ENCODE measurements at places on chromosomes 5 and 9.

- H3K36me3 ChIP-seq = no peaks in the 10 kb centered on the region
- no peak overlapping the region for H3K27ac ChIP-seq
- no peak overlapping the region for H3K4me3 ChIP-seq
- H3K4me1 ChIP-seq = no peaks in the 10 kb centered on the region
These were observed 16.2 kb downstream of the ALDH1A1 start for GRCh38 chr9:72936679-72937078.

GRCh38 chr9:134633362-134634142 lies 8.1 kb upstream of the COL5A1 start:
- no peaks in the 10 kb centered on the region for H3K36me3 ChIP-seq
- H3K27me3 ChIP-seq = no peaks in the 10 kb centered on the region
- DNase-seq = no peak
- H3K4me3 ChIP-seq = no peak overlapping the region
- H3K4me1 ChIP-seq = no peaks in the 10 kb centered on the region
- no peak overlapping the region for H3K27ac ChIP-seq

DNA sequence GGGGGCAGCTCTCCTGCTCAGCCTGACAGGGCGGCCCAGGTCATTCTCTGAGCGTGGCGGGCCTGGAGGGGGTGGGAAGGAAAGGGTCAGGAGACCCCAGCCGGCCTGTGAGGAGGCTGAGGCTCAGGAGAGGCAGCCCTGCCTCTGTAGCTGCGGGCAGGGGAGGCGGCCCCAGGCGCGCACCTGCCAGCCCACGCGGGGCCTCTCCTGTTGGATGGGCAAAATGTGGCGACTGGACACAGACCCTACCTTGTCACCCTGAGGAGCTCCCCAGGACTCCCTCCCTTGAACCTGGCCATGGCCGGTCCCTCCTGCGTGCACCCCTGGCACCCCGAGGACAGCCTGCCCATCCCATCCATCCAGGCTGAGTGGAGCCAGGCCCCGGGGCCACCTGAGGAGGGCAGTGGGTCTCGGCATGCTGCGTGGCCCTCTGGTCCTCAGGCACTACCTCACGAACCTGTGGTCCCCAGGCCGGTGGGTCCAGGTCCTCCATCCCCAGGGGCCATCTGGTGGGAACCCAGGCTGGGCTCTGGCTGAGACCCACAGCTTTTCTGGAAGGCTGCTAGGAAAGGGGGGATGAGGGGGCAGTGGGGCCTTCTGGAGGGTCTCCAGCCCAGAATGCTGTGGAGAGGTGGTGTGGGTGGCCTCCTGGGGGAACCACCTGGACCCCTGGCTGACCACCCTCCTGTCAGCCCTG lies 15.1 kb upstream of the NRARP start:
- H3K4me1 ChIP-seq = no peaks in the 10 kb centered on the region
- H3K27ac ChIP-seq = peak overlapping the region; percentile 66
- no peaks in the 10 kb centered on the region for H3K36me3 ChIP-seq
- H3K4me3 ChIP-seq = no peak overlapping the region
- H3K27me3 ChIP-seq = no peaks in the 10 kb centered on the region

DNA sequence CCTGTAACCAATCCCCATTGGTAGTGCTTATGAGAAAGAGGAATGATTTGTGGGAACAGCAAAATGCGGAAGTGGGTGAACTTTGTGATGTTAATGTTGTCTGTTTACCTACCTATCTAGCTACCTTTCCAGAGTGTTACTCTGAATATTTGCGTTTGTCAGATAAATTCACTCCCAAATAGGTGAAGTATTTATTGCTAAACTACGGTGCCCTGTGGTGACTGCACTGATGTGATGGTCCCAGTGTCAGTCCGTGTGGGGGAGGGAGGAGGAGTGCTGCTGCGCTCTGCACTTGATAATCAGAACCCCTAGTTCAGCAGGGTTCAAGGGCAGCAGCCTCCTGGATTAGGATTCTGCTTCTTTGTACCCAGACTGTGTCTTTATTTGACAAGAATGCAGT lies 55.3 kb downstream of the TJP2 start:
- peaks cover 60% of the 10 kb centered on the region for H3K36me3 ChIP-seq
- no peaks in the 10 kb centered on the region for H3K4me1 ChIP-seq
- H3K27ac ChIP-seq = no peak overlapping the region
- no peaks in the 10 kb centered on the region for H3K27me3 ChIP-seq
- no peak for DNase-seq
- H3K4me3 ChIP-seq = no peak overlapping the region

- H3K4me3 ChIP-seq = no peak overlapping the region
- H3K27ac ChIP-seq = no peak overlapping the region
- DNase-seq = no peak
- H3K36me3 ChIP-seq = no peaks in the 10 kb centered on the region
- no peaks in the 10 kb centered on the region for H3K27me3 ChIP-seq
These were observed 212.0 kb downstream of the ARHGAP26 start for GRCh38 chr5:142981886-142982820.

DNA sequence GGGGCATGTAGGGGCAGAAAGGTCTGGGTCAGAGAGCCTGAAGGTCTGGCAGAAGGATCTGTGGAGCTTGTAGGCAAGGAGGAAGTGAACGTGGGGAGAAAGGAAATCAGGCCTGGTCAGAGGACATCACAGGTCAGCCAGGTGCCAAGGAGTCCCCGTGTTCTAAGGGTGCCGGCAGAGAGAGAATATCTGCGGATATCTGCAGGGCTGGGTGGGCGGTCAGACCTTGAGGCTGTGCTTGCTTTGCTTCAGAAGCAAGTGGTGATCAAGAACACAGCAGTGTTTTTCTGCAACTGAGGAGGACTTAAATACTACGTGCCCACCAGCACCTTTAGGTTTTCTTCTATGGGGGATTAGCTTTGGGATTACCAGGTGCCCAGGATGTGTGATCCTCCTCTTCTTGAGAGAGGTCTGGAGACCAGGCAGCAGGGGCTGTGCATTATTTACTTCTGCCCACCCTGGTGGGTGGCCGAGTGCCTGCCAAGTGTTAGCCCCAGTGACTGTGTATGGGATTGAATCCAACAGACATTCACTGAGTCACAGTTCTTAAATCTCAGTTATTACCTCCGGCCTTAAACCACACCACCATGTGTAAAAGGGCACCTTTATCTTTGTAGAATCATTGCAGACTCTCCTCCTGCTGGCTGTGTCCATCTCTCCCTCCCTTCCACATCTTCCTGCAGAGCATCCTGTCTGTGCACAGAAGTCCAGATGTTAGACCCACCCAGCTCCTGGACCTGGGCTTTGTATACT lies 12.5 kb upstream of the SHB start:
- H3K36me3 ChIP-seq = no peaks in the 10 kb centered on the region
- peak; percentile 34 for DNase-seq
- H3K27me3 ChIP-seq = no peaks in the 10 kb centered on the region
- no peaks in the 10 kb centered on the region for H3K4me1 ChIP-seq

DNA sequence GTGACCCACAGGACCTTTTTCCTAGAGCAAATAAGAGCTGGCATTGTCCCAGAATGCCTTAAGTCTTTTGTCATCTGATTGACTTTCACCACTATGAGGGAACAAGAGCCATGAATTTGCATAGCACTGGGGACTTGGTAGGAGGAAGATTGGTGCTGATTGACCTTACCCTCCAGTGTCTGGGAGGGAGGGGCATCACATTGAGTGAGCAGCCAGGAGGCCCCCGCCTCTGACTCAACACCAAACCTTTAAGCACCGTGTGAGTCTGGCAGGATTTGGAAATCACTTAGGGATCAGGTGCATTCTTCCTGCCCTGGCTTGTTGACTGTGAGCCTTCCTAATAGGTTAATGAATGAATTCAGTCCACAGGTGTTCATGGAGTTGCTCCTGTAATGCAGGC lies 40.7 kb downstream of the WNK2 start:
- no peak for DNase-seq
- peaks cover 73% of the 10 kb centered on the region for H3K4me1 ChIP-seq
- H3K4me3 ChIP-seq = no peak overlapping the region
- H3K27me3 ChIP-seq = no peaks in the 10 kb centered on the region
- no peaks in the 10 kb centered on the region for H3K36me3 ChIP-seq

DNA sequence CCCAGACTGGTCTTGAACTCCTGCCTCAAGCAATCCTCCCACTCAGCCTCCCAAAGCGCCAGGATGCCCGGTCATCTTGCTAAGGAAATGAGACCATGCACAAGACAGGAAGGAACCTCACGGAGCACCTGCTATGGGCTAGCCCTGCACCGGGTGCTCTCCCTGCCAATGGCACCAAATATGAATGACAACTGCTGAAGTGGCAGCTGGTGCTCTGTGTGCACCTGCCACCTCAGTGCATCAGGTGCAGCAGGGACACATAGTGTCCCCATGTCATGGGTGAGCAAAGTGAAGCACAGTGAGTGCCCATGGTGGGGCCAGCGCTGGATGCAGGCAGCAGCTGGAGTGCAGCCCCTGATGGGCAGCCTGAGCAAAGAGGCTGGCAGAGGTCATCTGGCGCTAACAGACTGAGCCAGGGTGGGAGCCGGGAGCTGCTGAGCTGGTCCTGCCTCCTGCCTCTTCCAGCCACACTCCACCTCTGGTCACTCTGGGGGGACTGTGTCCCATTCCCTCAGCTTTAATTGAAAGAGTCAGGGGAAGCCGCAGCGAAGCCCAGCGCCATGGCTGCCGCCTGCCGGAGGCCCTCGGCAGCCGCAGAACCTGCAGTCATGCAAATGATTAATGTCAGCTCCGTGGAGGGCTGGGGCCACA lies 46.4 kb downstream of the BARX1 start:
- no peaks in the 10 kb centered on the region for H3K36me3 ChIP-seq
- H3K4me3 ChIP-seq = no peak overlapping the region
- H3K27me3 ChIP-seq = no peaks in the 10 kb centered on the region

DNA sequence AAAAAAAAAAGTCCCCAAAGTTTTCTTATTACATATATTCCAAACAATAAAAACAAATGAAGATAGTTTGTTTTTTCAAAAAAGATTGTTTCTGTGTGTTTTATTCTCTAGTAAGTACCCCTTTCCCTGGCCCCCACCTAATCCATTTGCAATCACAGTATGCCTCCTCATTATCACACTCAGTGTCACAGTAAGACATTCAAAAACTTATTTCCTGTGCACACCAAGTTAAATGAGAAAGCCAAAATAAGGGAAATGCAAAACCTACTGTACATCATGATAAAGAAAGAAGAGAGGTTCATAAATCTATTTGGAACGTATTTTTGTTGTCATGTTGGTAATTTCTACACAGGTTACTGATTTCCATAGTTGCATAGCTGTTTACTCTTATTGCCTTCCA lies 62.3 kb downstream of the ST8SIA4 start:
- H3K4me3 ChIP-seq = no peak overlapping the region
- H3K27ac ChIP-seq = no peak overlapping the region
- H3K27me3 ChIP-seq = no peaks in the 10 kb centered on the region
- no peaks in the 10 kb centered on the region for H3K36me3 ChIP-seq

DNA sequence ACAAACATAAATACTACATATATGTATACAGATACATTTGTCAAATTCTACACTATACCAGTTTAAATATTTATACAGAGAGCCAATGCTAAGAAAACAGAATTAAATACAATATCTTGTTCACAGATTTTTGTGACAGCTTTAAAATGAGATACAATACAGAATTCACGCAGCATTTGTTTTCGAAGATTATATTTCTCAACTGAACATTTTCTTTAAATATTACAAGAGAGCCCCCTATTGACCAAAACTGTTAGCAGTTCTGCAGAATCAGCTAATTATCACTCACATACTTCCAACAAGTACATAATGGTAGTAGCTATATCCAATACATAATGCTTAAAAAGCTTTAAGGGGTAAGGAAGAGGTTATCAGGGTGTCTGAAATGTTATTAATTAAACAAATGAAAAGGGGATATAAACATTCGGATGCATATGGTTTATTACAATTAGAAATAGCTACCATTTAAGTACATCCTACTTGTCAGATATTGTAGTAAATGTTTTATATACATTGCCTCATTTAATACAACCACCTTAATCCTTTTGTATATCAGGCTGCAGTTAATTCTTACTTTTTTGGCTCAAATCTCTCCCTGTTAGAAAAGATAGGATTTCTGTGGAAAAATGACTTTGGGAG lies 31.7 kb downstream of the ZDHHC21 start:
- H3K27me3 ChIP-seq = no peaks in the 10 kb centered on the region
- no peak overlapping the region for H3K4me3 ChIP-seq

GRCh38 chr5:81121836-81122630 lies 111.1 kb upstream of the CKMT2 start:
- no peak for DNase-seq
- no peak overlapping the region for H3K27ac ChIP-seq
- H3K27me3 ChIP-seq = no peaks in the 10 kb centered on the region
- H3K4me1 ChIP-seq = no peaks in the 10 kb centered on the region
- H3K4me3 ChIP-seq = no peak overlapping the region

- H3K4me3 ChIP-seq = no peak overlapping the region
- H3K4me1 ChIP-seq = no peaks in the 10 kb centered on the region
- no peaks in the 10 kb centered on the region for H3K36me3 ChIP-seq
- H3K27ac ChIP-seq = no peak overlapping the region
- DNase-seq = no peak
These were observed 96.3 kb downstream of the ADAMTS12 start for GRCh38 chr5:33795496-33795895.

DNA sequence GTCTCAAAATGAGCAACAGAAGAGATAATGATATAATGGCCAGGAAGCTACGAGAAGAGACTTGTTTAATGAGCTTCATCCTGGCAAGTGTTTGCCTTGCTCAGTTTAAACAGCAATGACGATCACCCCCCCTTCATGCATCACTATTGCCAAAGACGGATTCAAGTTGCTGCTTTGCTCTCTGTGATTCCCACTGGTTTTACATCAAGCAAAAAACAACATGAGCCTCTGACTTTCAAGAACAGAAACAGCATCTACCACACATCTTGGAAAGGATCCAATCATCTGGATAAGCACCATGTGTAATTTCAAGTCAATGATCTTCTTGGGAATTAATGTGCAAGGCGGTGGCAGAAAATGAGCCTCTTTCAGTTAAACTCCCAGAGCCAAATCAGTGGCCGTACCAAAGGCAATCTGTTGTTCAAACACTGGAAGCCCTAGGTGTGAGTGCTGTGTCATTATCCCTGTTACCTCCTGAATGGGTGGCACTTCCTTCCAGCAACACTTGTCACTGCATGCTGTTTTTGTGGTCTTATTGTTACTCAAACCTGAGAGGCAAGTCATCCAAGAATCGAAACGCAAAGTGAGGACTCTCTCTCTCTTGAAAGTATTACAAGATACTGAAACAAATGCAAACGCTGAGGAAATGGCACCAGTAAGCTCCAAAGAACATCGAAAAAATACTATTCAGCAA lies 72.8 kb downstream of the MED27 start:
- no peaks in the 10 kb centered on the region for H3K27me3 ChIP-seq
- no peaks in the 10 kb centered on the region for H3K4me1 ChIP-seq
- H3K4me3 ChIP-seq = no peak overlapping the region
- no peak overlapping the region for H3K27ac ChIP-seq

- DNase-seq = no peak
- no peaks in the 10 kb centered on the region for H3K4me1 ChIP-seq
- no peak overlapping the region for H3K4me3 ChIP-seq
- no peaks in the 10 kb centered on the region for H3K27me3 ChIP-seq
- H3K36me3 ChIP-seq = no peaks in the 10 kb centered on the region
These were observed 20.7 kb upstream of the PANK3 start for GRCh38 chr5:168599826-168600225.

All from right atrium auricular region (tissue), 2 donors.